ENCODE measurements at places on chromosomes 5 and 9. TPM values are rescaled to one million over a fixed set of nuclear protein-coding genes. Genes with fewer than 3 reads are reported as not detected.

- ATAC-seq = no peak
These were observed 101.8 kb downstream of the DOCK8 start for GRCh38 chr9:316382-316965.

DNA sequence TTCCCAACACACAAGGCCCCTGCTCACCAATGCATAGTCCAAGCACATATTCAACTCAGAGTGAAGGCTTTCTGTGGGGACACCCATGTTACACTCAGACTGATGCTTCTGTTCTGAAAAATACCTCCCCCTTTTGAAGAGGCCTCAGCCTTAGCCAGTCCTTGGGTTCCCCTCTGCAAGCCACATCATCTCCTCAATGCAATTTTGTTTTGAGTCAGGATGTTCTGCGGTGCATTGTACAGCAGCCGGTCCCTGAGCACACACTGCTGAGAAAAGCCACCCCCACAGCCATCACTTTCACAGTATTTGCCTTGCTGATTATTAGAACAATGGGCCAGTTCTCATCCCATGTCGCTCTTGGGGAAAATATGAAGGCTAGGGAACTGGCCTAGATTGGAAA, 241.2 kb downstream of the FAM114A2 start:
- ATAC-seq = no peak

DNA sequence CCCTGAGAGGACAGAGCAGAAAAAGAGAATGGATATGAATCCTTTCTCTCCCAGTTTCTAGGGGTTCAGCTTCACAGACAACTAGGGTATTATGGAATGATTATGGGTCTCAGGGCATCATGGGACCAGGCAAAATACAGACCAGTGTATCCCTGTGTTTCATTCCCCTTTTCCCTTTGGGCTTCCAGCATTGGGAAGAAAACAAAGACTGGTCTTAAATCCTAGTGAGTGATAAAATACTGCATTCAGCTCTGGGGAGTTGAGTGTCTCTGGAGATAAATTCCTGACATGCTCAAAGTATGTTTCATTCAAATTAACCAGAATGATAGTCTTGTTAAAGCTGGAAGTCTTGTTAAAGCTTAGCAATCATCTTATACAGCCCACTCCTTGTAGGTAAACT, 2.4 kb upstream of the POU4F3 start:
- no peak for ATAC-seq

DNA sequence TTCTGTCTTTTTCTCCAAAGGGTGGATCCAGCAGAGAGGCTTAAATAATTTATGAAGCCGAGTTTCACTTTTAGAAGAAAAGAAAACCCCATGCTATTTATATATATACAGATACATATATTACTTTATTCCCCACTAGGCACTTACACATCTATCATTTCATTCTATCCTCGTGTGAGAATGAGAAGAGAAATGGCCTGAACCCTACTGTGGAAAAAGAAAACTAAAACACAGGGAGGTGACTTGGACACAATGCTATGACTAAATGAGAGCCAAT, 195.2 kb downstream of the NR3C1 start:
- ATAC-seq = no peak

- ATAC-seq = no peak
These were observed 13.2 kb downstream of the ITK start for GRCh38 chr5:157193699-157194424.

DNA sequence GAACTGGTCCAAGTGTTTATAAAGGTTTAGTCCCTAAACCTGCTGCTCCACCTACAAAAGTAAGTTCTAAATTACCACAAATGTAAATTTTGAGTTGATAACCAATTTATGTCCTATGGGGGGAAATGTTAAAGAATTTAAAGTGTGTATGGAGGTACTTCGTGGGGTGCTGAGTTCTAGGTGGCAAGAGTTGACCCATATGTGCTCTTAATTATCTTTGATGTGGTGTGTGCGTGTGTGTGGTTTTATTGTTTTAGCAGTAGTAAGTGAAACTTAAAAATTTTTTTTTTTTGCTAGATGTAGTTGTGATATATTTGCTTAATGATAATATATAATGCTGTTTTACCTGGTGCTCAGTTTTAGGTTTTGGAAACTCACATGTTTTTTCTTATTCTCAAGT, 72.6 kb downstream of the GPBP1 start:
- no peak for ATAC-seq

DNA sequence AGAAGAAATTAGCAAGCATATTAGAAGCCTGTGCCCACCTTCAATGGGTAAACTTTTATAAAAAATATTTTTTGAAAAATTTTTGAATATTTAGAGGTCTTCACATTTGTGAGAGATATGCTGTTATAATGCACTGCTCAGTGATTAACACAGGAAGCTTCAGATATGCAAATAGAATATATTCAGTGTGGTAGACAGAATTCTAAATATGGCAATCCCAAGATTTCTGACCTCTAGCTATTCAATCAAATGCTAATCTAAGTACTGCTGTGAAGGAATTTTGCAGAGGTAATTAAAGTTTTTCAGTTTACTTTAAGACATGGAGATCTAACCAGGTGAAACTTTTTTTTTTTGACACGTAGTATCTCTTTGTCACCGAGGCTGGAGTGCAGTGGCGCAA, 103.5 kb downstream of the ADAMTS19 start:
- ATAC-seq = no peak

The IFNK gene
- not detected for total RNA-seq

The GZMA gene
- total RNA-seq = 0.36 TPM

The NR5A1 gene
- total RNA-seq = not detected

Data from esophagus mucosa (tissue), 1 donor.